ENCODE measurements at places on chromosomes 4 and X.

- DNase-seq, result no peak
Measured at GRCh38 chrX:77299549-77299948, 147.6 kb upstream of the FGF16 start.

- DNase-seq, result no peak
Measured at GRCh38 chrX:9947131-9947794, 19.9 kb upstream of the CLDN34 start.

DNA sequence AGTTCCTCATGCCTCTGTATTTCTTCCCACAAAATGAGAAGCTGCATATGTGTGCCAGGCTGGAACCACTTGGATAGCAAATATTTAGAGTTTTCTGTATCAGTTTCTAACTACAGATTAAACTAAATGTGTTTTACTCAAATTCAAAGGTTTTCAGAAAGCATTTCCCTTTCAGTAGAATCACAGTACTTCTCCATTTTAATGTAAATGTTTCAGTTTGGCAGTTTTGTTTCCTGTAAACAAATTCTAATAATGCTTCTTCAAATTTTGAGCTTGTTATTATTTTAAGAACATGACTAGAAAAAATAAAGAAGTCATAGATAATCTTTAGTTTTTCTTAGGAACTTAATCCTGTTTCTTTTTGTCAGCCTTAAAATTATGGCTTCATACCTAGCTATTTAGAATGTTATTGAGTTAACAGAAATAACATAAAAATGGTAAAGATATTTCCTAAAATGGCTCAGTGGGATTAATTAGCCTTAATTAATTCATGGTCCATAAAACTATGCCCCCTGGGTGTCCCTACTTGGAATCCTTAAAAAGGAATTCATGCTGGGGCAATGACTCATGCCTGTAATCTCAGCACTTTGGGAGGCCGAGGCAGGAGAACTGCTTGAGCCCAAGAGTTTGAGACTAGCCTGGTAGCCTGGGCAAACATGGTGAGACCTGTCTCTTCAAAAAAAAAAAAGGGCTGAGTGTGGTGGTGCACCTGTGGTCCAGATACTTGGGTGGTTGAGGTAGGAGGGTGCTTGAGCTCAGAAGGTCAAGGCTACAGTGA, 83.8 kb upstream of the GPR34 start:
- no peak for DNase-seq

DNA sequence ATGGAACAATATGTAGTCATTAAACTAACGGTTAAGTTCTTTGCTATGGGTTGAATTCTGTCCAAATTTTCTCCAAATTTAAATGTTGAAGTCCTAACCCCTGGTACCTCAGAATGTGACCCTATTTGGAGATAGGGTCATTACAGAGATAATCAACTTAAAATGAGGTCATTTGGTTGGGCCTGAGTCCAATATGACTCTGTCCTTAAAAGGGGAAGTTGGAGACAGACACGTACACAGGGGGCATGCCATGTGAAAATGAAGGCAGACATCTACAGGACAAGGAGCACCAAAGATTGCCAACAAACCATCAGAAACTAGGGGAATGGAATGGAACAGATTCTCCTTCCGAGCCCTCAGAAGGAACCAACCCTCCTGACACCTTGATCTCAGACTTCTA, 492.0 kb upstream of the FTHL17 start:
- no peak for DNase-seq

DNA sequence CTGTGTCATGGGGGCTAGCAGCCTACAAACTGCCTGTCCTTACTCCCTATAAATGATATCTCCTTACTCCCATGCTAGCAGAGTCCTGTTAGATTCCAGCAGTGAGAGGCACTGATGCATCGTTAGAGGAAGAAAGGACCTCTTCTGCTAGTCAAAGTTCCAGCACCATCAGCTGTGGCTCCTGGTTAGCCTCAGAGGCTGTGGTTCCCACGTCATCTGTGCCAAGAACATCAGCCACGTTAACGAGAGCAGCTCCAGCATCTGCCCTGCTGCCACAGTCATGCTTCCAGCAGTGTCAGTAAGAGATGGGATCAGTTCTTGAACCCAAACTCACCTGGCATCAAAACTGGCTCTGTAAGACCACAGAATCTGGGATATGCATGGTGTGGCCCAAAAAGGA, 88.5 kb downstream of the SLC2A9 start:
- no peak for DNase-seq

- DNase-seq, result no peak
Measured at GRCh38 chr4:158811704-158812103, 42.9 kb downstream of the FNIP2 start.

DNA sequence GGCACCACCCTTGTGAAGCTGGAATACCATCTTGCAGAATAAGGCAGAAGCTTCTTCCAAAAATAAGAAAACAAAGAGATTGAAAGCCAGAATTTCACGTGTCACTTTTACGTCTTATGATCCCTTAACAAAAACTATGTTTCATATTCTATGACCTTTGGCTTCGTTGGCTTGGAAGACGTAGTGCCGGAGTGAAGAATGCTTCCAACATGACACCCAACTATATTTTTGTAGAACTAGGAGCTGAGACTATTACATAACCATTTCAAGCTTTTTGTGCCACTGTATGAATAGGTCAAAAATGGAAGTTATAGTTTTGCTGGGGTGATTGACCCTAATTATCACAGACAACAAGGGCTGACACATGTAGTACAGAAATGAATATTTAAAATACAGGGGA, 996.2 kb downstream of the ADGRL3 start:
- no peak for DNase-seq

- DNase-seq, result no peak
Measured at GRCh38 chr4:180665481-180665880, 1577.7 kb upstream of the TENM3 start.

- DNase-seq, result no peak
Measured at GRCh38 chrX:105347373-105347772, 126.9 kb upstream of the TEX13A start.

- DNase-seq, result no peak
Measured at GRCh38 chr4:40462326-40462725, 127.2 kb downstream of the CHRNA9 start.

GRCh38 chr4:67922697-67923096, 38.9 kb upstream of the TMPRSS11D start:
- no peak for DNase-seq

DNA sequence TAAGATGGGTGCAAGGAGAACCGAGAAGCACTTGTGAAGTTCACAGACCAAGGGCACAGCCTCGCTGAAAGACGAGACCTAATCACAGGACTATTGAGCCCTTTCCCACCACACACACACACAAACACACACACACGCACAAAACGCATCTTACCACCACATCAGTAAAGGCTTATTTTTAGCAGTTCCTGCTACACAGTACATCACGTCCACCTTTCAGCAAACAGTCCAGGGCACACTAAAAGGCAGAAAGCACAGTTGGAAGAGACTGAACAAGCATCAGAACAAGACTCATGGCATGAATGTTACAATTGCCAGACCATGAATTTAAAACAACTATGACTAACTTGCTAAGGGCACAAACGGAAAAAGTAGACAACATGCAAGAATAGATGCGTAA, 83.6 kb upstream of the MAPK10 start:
- no peak for DNase-seq

DNA sequence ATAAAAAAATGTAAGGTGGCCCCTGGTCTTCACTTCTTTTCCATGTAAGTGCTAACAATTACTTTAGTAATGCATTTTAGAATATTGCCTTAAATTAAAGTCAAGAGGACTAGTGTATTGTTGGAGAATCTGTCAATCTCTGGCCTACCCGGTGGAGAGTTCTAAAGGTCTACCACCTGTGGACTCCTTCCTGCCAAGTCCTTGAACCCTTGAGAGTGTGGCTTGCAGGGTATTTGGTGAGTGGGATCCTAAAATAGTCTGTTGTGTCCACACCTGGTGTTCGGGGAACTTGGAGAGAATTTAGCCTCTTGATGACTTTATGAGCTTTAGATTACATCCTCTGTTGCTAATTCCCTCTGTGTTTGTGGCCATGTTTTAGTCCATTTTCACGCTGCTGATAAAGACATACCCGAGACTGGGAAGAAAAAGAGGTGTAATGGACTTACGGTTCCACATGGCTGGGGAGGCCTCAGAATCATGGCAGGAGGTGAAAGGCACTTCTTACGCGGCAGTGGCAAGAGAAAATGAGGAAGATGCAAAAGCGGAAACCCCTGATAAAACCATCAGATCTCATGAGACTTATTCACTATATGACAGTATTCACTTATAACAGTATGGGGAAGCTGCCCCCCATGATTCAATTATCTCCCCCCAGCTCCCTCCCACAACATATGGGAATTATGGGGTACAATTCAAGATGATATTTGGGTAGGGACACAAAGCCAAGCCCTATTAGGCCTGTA, 23.8 kb downstream of the DDIT4L start:
- DNase-seq, result no peak

GRCh38 chr4:120316416-120316815, 249.8 kb upstream of the MAD2L1 start:
- DNase-seq, result no peak

DNA sequence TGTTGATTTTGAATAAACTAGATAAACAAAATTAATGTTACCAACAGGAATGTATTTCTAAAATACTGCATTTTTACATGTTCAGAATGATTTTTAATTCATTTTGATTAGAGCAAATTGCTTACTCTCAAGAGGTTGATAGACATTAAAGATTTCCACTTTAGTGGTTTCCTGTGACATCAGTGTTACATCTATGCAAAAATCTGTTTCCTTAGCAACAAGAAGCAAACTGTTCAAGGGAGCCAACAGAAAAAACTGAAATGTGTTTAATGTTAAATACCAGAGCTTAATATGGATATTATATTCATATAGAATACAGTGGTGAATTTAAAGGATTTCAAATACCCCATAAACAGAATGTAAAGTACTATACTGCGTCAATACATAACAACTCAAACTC, 277.8 kb downstream of the GABRG1 start:
- no peak for DNase-seq

- no peak for DNase-seq
Measured at GRCh38 chr4:137693641-137694040, 161.3 kb upstream of the PCDH18 start.

- no peak for DNase-seq
Measured at GRCh38 chr4:103719105-103719829, 518 bp downstream of the TACR3 start.

GRCh38 chr4:88792821-88793220, 95.2 kb upstream of the NAP1L5 start:
- no peak for DNase-seq

GRCh38 chrX:79081895-79082512, 62.5 kb upstream of the GPR174 start:
- peak; percentile 3 for DNase-seq

DNA sequence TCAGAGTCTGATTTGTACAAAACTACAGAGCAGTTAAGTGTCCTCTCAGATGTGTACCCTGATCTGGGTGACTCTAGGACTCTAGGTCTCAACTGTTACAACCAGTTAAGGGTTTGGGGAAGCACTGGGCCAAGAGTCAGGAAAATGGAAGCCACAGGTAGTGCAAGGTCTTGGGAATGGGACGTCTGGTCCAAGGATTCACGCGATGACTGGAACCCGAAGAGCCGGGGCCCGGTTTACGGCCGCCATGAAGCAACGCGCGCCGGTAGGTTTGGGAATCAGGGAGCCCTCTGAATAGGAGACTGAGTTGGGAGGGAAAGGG, 321 bp upstream of the HPRT1 start:
- DNase-seq, result no peak

DNA sequence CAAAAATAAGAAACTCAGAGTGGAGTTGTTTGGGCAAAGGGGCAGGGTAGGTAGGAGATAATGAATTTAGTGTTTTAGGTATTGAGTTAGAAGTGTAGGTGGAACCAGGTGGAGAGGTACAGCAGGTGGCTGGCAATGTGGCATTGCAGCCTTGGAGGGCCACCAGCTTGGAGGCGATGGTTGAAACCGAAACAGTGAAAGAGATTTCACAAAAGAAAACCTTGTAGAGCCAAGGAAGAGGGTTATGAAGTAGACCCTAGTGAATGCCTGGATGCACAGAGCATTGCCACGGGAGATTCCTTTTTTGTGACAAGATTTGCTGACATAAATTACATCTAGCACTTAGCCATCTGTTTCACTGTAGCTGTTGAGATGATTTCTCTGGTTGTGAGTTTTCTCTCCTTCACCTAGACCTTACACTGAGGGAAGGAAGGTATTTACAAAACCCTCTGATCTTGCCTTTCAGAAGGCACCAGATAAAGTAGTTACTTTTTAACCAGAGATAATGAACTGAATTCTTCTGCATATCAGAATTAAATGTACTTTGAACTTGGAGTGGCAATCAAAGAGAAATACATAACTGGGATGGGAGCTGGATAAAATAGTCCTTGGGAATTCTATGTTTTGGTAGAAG, 104.1 kb upstream of the CASK start:
- no peak for DNase-seq

DNA sequence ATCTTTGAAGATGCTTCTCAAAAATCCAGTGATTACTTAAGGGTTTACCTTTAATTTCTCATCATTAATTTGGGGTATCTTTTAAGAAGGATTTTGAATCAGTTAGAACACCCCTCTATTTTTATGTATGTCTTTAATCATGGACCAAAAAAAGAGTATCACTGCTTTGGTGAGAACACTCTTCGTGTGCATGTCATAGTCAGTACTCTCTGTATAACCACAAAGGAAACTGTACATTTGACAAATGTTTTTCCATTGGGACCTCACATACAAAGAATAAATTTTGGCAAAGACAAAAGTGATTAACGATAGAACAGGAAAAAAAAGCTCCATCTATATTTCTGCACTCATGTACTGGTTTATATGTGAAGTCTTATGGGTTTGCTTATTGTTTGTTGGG, 31.3 kb downstream of the FAM241A start:
- DNase-seq, result no peak

DNA sequence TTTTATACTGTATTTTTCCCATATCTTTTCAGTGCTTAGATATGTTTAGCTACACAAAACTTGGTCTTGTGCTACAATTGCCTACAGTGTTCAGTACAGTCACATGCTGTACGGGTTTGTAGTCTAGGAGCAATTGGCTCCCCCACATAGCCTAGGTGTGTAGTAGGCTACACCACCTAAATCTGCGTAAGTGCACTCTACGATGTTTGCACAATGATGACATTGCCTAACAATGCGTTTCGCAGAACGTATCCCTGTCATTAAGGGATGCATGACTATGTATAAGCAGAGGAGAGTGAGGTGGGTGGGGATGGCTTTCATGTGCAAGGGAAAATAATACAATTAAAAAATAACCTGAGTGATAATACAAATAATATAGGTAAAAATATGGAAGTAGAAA, 131.4 kb downstream of the GBA3 start:
- no peak for DNase-seq

- peak; percentile 56 for DNase-seq
Measured at GRCh38 chrX:17046478-17047097, 100.1 kb downstream of the REPS2 start.

- no peak for DNase-seq
Measured at GRCh38 chrX:113594123-113594841, 753.7 kb upstream of the AMOT start.

- DNase-seq, result no peak
Measured at GRCh38 chr4:53841711-53842110, 222.7 kb downstream of the CHIC2 start.

- peak; percentile 53 for DNase-seq
Measured at GRCh38 chrX:108091878-108092291, 307 bp downstream of the ATG4A start.

Data from NCI-H1694 (cell line).